Bronchial epithelial cell (primary cell): ENCODE measurements at places on chromosomes 16 and 17.

DNA sequence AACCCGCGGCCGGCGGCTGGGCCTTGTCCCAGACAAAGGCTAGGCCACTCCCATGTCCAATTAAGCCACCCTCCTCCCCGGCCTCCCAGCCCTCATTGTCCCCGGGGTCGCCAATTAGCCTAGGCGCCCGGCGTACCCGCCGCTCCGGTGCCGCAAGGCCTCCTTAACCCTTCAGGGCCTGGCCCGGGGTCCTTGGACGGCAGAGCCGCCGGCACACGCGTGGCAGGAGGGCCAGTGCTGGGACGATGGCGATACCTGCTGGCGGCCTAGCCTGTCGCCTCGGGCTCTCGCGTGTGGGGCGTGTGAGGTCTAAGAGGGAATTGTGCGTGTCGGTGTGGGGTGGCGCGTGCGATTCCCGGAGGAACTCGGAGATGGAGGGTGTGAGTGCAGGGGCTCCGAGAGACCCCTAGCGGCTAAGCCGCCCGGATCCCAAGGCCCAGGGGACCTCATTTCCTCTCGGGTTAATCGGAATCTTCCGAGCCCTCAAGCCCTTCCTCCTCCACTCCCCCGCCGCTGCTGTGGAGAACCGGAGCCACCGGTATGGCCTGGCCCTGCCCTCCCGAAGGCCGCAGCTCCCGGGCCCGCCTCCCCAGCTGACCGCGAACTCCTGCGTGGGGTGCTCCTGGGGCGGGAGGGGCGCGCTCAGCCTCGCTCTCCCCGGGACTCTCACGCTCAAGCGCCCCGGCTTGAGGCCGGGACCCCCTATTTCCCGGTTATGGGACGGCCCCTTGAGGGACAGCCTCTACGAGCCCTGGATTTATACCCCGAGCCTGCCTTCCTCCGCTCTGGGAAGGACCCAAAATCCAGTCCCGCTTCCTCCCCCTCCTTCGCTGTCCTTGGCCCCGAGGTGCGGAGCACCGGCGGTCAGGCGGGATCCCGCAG lies 11.9 kb downstream of the TBX2 start:
- DNase-seq, result peak; percentile 10

GRCh38 chr17:78818152-78818846 lies 22.3 kb downstream of the USP36 start:
- DNase-seq, result no peak

DNA sequence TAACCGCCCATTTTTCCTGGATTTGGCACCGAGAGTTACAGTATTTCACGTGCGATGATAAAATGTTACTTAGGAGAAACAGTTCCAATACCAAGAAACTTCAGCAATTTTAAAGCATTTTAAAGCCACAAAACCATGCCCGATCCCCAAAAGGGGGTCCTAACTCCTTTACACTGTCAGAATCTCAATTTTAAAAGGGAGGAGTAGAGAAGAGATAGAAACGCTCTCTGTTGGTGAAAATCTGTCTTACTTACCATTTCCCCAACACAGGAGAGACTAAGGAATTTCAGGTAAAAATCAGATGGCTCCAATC lies 526 bp upstream of the RNASEK start:
- DNase-seq, result no peak

GRCh38 chr16:30902029-30902972 lies 5.9 kb downstream of the CTF1 start:
- DNase-seq, result peak; percentile 15
